ENCODE measurements at places on chromosomes 12 and 14. TPM values are rescaled to one million over a fixed set of nuclear protein-coding genes. Genes with fewer than 3 reads are reported as not detected.

- no peak for DNase-seq
Observed at GRCh38 chr14:65444230-65444629, 31.7 kb downstream of the FUT8 start.

GRCh38 chr14:34233619-34234018 is 228.4 kb downstream of the SPTSSA start:
- no peak for DNase-seq

DNA sequence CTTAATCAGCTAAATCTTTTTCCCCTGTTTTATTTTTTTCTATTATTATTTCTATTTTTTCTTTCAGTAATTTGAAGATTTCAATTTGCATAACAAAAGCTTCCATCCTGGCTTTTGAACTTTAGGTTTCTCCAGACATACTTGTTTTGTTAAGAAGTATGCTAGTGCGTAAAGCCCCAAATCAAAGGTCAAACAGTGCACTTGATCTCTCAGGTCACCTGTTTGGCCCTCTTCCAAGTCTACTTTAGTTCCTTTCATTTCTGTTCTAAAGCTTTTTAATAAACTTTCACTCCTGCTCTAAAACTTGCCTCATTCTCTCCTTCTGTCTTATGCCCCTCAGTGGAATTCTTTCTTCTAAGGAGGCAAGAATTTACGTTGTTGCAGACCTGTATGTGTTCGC is 54.6 kb upstream of the ATXN7L3B start:
- DNase-seq = no peak

DNA sequence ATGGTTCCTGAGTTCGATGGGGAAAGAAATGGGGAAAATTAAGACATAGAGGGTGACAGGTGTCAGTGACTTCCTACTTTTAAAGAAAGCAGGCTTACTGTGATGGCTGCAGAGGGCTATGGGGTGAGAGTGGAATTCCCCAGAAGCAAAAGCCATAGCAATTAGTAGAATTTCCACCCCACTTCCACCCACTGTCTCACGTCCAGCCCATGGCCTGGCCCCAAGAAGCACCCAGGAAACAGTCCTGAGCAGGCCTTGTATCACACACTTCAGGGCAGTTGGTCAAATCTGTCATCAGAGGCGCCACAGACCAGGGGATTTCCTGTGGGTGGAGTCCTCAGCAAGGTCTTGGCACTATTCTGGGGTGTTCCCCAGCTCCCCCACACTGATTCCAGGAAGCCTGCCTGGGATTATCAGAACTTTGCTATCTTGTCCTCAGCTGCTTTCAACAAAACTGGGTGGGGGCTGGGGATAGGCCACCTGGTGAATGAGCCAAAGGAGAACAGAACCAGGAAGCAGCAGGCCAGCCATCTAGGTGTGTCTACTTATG is 120.1 kb upstream of the CCND2 start:
- no peak for DNase-seq

- no peak for DNase-seq
Observed at GRCh38 chr12:82448911-82449578, 90.7 kb downstream of the METTL25 start.

YBX3 gene
- 216 TPM for polyA plus RNA-seq

LAG3 gene
- polyA plus RNA-seq = 2.1 TPM

DNA sequence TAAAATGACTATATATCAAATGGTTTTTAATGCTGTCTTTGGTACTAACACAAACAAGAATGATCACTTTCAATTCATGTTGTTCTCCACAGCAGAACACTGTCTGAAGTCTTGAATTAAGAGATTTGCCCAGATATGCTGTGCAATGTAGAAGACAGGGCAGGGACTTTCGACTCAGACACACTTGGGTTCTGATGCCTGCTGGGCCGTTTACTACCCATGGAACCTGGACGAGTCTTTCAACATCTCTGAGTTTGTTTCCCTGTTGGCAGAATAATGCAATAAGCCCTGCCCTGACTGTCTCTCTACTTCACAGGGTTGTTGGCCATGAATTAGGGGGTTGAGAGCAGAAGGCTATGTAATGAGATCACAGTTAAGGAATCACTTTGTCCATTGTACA is 162.6 kb upstream of the TMPO start:
- no peak for DNase-seq

NTN4 gene
- 119 TPM for polyA plus RNA-seq

DNA sequence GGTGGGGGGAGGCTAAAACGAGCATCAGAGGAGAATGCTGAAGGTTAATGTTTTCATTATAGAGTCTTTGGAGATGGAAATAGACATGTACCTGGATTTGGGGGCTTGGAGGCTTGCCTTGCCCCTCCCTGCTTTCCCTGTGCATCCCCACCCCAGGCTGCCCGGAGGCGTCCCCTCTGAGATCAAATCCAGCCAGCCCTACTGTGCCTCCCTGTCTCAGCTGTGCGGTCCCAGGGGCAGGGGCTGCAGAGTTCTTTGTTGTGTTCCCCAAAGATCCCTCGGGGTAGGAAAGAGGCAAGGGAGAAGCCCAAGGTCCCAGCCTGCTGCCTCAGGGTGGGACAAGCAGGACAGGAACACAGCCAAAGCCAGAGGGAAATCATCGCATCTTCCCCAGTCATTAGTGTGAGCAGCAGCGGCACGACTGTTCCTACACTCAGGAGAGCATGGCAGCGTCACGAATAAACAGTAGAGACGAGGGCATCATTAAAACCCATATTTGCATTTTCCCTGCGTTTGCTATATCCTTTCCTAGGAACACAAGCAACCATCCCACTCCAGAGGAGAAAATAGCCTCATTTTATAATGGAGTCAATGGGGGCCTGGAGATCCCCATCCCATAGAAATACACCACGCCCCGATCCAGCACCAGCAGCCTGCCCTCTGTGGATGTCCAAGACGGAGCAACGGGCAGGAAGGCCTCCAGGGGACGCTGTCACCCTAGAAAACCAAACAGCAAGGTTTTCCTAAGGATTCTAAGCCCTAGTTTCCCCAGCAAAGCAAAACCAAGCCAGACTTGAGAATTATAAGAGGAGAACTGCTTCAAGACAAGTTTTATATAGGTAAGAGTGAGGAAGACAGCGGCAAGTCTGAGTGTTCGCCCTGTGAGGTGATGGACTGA is 32.4 kb downstream of the ANO2 start:
- no peak for DNase-seq

KCNJ8 gene
- polyA plus RNA-seq = 20.6 TPM

GRCh38 chr14:43042408-43042807 is 1435.7 kb downstream of the LRFN5 start:
- no peak for DNase-seq

DNA sequence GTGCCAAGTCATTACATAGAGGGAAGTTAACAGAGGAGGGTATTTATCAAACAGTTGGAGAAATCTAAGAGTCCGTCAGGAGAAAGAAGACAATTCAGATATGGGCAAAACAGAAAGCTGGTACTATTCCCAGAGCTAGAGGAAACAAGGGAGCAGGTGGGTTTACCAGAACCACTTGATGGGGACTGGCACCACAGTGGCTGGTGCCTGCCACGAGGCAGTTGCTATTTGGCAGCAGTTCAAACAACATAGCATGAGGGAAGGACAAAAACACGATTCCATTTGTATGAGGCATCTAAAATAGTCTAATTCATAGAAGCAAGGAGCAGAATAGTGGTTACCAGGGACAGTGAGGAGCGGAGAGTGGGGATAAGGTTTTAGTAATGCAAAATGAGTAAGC is 24.6 kb upstream of the KLRD1 start:
- no peak for DNase-seq

DEGS2 gene
- polyA plus RNA-seq = 4.3 TPM

GRCh38 chr12:113418213-113418879 is 3.8 kb upstream of the SDSL start:
- DNase-seq = no peak

GRCh38 chr12:29113101-29113500 is 36.0 kb upstream of the FAR2 start:
- DNase-seq = no peak

- no peak for DNase-seq
Observed at GRCh38 chr12:102917026-102917787, at the start of gene PAH. PAH (minus strand) TSS chr12:102917244; CDS start chr12:102917130, 114 bp downstream.

DNA sequence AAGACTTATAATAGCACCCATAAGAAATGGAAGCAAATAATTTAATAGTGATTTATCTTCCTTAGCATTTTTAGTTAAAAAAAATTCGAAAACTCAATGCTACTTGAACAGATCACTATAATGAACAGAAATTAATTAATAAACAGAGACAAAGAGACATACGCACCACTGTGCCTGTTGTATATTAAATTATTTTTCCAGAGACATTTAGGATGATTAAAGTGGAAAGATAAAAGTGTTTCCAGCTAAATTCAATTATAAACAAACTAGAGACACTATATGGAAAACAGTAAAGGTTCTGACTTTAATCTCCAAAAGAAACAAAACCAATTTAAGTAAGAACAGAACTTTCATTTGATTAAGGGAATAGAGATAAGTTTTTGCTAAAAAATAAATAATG is 3.4 kb downstream of the HIGD1C start:
- no peak for DNase-seq

BCL11B gene
- polyA plus RNA-seq = 2.4 TPM

GRCh38 chr14:36870776-36871175 is 209.1 kb downstream of the PAX9 start:
- no peak for DNase-seq

GRCh38 chr12:6125310-6125608 is 789 bp upstream of the VWF start:
- DNase-seq = no peak

GRCh38 chr12:63023926-63024325 is 89.0 kb upstream of the PPM1H start:
- DNase-seq = no peak

GRCh38 chr14:98444077-98444476 is 827.9 kb downstream of the BCL11B start:
- DNase-seq = no peak

DNA sequence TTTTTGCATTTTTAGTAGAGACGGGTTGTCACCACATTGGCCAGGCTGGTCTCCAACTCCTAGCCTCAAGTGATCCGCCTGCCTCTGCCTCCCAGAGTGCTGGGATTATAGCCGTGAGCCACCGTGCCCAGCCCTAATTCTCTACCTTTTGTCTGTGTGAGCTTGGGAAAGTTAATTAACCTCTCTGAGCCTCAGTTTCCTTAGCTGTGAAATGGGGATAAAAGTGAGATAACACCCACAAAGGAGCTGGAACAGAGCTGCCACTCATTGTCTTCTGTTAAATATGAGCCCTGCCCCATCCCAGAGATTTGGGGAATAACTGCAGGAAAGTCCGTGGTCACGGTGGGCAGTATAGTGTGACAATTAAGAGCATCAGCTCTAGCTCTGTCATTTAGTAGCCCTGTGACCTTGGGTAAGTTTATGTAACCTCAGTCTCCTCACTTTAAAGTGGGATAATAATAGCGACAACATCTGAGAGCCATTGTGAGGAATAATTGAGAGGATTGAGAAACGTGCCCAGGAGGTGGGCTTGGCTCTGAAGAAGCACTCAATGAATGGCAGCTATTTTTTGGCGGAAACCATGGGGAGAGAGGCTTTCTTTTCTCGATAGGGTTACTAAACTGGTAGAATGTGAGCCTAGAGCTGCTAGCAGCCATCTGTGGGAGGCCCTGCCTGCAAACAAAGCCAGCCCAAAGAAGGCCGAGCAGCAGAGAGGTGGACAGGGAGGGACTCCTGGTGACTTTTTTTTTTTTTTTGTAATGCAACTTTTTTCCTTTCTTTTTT is 60.8 kb upstream of the MED13L start:
- DNase-seq = no peak

DNA sequence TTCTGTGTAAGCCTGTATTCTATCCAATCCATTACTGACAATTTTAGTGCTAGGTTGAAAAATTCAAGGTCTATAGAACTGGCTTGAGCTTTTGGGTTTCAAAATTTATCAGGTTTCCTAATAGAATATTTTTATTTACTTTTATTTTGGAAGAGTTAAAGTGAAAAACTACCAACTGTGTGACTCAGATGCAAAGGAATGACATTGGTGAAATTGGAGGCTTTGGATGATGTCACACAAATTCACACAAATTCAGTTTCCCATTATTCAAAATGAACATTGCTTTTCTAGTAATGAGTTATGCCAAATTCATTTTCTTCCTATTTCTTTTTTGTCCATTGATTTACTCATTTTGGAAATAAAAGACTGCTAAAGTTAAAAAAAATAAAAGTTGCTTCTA is 186.9 kb downstream of the ALX1 start:
- DNase-seq = no peak

TAS2R42 gene
- polyA plus RNA-seq = not detected

HSP90AA1 gene
- polyA plus RNA-seq = 750 TPM

GSKIP gene
- 30.9 TPM for polyA plus RNA-seq

SLC25A3 gene
- polyA plus RNA-seq = 575 TPM

GRCh38 chr14:25868521-25869314 is 729.1 kb downstream of the NOVA1 start:
- no peak for DNase-seq

GRCh38 chr14:65594153-65594881 is 181.8 kb downstream of the FUT8 start:
- no peak for DNase-seq

DNA sequence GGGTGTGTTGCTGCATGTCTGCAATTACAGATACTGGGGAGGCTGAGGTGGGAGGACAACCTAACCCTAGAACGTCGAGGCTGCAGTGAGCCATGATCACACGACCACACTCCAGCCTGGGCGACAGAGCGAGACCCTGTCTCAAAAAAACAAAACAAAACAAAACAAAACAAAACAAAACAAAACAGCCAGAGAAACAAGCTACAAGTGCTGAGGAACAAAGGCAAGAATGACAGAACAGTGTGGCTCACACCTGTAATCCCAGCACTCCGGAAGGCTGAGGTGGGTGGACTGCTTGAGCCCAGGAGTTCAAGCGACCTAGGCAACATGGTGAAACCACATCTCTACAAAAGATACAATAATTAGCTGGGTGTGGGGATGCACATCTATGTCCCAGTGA is 38.0 kb upstream of the SRP54 start:
- DNase-seq = no peak

- DNase-seq = no peak
Observed at GRCh38 chr12:48556631-48557030, 13.2 kb downstream of the LALBA start.

FOXG1 gene
- 0.08 TPM for polyA plus RNA-seq

MOK gene
- polyA plus RNA-seq = 28.0 TPM

TGM1 gene
- polyA plus RNA-seq = 1.6 TPM

DNA sequence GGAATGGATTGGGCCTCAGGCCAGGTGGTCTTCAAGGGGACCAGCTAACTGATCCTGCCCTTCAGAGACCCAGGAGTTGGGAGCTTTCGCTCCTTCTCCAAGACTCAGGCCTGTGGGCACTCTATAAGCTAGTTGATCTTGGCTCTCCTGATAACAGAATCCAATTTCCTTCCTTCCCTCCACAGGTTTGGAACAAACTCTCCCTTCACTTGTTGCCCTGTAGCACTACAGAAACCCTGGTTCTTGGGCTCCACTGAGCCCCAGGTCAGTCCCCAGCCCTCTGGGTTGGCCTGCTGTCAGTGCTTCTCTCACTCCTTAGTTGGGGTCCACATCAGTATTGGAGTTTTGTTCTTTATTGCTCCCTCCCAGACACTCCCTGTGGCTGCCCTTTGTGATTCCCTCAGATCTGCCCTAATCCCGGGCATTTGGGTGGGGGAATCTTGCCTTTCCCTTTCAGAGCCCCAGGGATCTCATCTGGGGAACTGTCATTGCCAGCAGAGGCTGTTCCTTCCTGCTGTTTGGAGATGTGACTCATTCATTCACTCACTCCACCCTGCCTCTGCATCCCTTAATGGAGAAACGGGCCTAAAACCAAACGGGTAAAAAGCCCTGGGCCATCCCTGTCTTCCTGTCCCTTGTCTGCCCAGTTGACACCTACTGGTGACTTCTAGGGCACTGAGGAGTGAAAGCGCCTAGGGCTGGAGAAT is 4.4 kb upstream of the GPD1 start:
- DNase-seq = no peak
